ENCODE measurements at places on chromosomes 4 and X.

GRCh38 chr4:81566161-81566591, 94.5 kb upstream of the RASGEF1B start:
- no peak for DNase-seq

- DNase-seq, result no peak
Observed at GRCh38 chr4:126807132-126807531, 825.6 kb upstream of the INTU start.

- DNase-seq, result no peak
Observed at GRCh38 chr4:154574311-154574710, 11.5 kb downstream of the FGB start.

- DNase-seq, result no peak
Observed at GRCh38 chrX:21838937-21839333, 482 bp upstream of the MBTPS2 start.

DNA sequence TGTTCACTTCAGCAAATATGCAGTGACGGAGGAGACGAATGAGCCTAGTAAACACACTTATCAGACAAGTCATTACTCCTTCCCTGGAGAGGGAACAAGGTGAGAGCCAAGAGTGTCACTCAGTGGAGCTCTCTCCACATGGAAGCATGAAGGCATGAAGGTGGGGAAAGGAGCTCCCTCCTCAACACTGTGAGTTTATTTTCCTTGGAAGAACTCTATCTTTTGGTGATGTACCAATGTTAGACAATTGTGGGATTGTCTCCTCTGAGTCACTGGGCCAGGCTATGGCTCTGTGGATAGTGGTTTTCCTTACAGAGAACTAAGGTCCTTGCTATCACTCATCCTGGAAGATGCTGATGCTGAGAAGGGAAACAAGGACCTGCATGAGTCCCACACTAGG, 200.2 kb downstream of the CPEB2 start:
- no peak for DNase-seq

DNA sequence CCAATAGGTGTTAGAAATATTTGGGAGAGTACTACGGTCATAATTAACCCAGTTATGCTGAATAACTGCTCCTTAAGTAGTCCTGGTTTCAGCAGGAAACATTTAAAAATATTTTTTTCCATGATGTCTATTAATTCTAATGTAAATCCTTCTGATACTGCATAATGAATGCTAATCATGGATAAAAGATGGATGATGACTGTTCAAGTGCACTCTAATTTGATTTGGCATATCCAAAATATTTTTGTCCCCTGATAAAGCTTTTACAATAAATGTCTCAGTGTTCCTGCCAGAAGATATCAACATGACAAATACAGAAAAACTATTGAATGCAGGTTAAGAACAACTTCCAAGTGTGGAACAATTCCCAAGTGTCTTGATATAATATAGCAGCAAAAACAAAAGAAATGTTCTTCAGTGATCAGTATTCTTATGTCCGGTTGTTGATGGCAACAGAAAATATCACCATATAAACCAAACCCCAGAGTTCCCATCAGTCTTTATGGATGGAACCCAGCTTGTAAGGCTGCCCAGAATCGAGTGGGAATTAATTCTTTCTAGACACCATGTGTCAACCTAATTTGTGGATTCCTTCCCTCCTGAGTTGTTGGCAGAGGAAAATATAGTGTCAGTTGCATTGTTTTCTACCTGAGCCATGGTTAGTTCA, 205.4 kb upstream of the GK2 start:
- no peak for DNase-seq

DNA sequence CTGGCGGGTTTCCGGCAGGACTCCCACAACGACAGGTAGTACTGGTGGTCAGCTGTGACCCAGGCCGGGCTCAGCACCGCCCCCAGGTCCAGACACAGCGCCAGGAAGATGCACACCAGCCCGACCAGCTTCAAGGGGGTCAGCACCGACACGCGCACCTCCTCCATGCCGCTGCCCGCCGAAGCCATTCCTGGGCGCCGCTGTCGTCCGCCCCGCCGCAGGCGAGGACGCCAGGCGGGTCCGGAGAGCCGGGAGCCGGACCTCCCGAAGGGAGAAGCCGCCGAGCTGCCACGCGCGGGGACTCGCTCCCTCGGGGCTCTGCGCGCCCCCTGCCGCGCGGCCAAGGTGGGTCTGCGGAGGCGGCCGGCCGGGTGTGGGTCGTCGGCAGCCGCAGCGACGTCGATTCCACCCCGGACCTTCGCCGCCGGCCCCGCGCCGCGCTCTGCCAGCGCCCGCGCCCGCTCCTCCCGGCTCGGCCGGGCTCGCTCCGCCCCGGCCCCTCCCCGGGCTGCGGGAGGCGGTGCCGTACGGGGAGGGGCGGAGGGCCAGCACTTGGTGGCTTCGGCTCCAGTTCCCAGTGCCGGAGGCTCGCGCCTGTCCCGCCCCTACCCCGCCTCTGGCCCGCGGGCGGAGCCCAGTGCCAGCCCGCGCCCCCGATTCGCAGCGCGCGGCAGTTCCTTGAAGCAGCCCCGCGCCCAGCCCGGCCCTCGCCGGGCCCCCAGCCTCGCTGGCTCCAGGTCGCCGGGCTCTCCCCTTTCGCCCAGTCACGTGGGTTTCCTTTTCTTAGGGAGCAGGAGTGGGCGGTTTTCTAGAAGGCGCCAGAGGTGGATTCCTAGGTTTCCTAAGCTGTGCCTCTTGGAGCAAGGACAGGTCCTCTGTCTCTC, at the start of gene TMEM47:
TSS of gene TMEM47 (minus strand) at position 444 of the 884 bp plus-strand sequence. CDS start at position 188, 256 bp downstream.
- DNase-seq, result peak; percentile 28

- DNase-seq, result no peak
Observed at GRCh38 chrX:43526878-43527277, 129.2 kb upstream of the MAOA start.

GRCh38 chr4:147596981-147597380, 20.2 kb upstream of the TMEM184C start:
- DNase-seq, result peak; percentile 49

DNA sequence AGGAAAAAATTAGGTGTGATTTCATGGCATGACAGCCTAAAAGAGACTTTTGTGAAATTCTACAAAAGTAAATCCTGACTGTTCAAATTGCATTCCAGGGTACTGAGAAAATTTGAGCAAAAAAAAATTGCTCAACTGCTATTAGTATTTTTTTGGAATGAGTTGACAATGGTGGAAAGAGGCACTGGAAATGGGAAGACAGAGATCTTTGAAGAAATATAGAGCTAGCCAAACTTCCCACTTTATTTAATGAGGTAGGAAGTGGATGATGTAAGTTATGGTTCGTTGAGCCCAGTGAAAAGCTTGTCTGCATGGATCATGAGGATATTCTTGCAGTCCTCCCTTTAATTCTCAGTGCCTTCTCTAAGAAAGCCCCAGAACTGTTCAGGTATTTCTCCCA, 183.8 kb downstream of the PTTG2 start:
- DNase-seq, result no peak

Measured in AG09309 (cell line).